Activated T-helper 1 cell treated with anti-CD3 and anti-CD28 coated beads, Interleukin-12 subunit alpha, Interleukin-12 subunit beta, Interleukin-2, Interleukin-4 antibody, amounts not matched to agents 30 ng/mL and 10 ng/mL and 1 ng/mL, durations not matched to agents 14 hours and 24 hours and 36 hours (primary cell): ENCODE measurements at places on chromosomes 4 and X.

DNA sequence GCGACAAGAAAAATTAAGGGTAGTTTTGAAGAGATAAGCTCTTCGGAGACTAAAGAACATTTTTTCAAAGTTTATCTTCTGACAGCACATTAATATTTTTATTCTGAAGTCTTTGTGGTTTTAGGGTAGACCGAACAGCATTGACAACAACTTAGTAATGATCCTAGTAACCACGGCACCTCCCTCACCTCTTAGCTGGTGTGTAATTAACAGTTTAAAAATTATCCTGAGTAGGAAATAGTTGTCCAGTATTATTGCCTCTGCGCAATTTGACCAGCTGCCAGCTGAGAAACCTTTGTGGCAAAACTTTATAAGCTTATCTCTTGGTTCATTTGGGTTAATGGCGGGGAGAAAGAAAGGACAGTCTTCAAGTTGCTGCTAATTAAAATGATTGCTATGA lies 213.6 kb downstream of the CBLL2 start:
- no peak for DNase-seq

- DNase-seq, result no peak
Measured at GRCh38 chr4:39451423-39452023, 7.2 kb downstream of the RPL9 start.

DNA sequence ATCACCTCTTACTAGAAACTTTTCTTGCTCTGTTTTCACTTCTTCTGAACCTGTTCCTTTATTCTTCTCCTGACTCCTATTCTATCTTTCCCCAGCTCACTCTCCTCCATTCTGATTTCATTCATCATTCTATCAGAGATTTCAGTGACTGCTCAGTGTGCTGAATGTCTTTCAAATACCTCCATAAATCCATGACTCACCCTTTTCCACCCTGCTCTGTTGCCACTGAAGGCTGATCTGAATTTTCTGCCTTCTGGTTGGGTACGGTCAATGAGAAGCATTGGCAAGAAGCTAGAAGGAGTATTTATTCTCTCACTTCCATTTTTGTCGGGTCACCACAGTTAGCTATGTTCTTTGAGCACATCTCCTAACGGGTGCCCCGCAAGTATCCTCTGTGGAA lies 265.9 kb downstream of the CBLL2 start:
- no peak for DNase-seq

- DNase-seq, result no peak
Measured at GRCh38 chr4:165814256-165815020, 58.6 kb upstream of the TLL1 start.
